ENCODE measurements at places on chromosomes 16 and 17.

DNA sequence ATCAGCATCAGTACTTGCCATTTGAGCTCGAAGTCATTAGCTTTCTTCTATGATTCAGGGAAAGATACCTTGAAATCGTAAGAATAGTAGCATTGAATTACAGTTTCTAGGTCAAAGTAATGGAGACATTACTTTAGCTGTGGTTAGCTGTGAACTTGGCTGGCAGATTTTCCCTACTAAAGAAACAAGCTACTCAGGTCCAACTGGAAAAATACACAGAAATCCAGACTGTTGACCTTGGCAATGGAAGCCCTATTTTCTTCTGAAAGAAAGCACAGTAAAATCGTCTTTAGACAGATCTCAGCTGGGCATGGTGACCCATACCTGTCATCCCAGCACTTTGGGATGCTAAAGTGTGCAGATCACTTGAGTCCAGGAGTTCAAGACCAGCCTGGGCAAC is 13.4 kb upstream of the DNAJA2 start:
- DNase-seq, result no peak

DNA sequence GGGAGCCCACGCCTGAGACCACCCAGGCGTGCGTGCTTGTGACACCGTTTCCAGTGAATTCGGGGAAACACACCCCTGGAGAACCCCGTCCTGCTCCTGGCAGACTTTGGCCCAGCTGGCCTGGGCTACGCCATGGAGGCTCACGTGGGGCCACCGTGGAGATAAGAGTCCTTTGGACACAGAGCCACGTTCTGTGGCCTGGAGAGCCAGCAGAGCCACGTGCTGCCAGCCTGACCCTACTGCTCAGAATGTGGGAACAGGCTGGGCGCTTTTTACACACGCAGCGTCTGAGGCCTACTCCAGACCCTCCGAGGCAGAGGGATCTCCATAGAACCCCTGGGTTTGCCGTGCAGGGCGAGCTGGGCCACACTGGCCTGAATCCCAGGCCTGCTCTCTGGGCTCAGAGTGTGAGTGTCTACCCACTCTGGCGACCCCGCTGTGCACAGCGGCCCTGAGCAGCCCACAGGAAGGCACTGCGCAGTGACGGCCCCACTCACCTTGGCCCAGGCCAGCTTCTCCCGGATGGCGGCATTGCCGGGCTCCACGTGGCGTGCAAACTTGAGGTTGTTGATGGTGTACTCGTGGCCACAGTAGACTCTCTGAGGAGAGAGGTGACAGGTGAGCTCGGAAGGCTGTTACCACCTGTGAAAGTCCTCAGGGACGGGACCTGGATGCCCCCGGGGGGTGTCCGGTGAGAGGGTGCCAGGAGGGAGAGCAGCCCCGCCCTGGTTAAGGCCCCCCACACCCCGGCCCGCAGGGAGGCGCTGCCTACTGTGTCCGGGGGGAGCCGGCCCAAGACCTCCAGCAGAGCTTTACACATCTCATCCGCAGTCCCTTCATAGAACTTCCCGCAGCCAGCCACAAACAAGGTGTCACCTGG is 10.0 kb downstream of the HAGH start:
- no peak for DNase-seq

DNA sequence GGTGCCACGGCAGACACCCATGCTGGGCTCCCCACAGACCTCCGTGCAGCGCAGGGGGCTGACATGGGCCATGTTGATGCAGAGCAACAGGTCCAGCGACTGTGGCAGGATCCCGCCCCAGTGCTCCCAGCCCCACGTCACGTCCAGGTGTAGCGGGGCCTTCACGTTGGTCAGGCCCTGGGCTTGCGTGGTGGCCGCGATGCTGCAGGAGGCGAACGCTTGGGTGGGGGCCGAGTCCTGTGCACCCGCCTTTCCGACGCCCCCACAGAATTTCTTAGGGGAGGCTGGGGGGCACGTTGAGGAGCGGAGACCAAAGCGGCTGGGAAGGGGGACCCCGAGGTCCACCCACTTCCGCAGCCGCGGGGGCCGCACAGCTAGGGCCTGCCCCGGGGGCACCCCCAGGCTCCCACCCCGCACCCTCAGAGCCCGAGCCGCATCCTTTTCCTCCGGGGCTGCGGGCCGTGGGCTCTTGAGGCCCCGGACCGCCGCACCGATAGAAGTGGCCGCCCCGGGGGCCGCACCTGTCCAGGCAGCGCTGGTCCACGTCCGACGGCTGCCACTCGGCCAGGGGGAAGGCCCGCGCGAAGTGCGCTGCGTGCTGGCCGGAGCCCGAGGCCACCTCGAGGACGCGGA is 416 bp downstream of the METTL26 start:
- DNase-seq, result no peak

DNA sequence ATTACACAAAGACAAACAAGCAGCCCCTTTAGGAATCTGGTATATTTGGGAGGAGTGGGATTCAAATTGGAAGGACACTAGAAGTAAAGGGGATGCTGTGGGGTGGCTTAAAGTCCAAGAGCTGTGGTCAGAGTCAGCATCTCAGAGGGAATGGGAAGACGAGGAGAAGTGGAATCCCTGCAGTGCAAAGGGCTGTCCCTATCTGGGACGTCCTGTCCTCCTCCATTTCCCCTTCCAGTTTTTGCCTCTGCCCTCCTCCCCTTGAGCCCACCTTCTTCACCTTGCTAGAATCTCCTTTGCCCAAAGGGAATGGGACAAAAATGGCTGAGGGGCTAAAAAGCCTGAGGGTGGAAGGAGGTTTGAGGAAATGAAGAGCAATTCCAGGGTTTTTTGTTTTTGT is 4.2 kb upstream of the PLXDC1 start:
- no peak for DNase-seq

DNA sequence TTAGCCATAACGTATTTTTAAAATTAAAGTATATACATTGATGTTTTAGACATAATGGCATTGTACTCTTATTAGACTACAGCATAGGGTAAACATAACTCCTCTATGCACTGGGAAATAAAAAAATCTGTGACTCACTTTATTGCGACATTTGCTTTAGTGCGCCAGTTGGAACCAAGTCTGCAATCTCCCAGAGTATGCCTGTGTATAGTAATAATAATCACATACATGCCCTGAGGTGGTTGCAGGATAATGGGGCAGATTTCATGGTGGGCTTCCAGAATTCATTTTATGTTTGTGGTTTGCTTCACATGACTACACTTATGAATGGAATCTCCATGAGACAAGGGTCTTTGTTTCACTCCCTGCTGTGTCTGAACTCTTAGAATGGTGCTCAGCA is 66.9 kb upstream of the N4BP1 start:
- no peak for DNase-seq

DNA sequence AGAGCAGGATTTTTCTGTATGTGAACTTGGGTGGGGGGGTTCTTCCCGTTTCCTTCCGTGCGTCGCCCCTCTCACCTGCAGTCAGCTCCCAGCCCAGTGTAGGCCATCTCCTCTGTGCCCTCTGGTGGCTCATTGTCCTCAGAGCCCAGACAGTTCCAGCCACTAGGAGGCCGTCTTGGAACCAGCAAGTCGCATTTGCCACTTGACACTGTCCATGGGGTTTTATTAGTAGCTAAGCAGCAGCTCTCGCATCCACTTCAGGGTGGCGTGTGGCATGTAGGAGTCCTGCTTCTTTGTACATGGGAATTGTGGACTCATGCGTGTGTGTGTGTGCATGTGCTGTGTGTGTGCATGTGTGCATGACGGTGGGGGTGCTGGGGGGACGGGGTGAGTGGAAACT is 74.0 kb downstream of the SEC14L1 start:
- DNase-seq, result no peak

DNA sequence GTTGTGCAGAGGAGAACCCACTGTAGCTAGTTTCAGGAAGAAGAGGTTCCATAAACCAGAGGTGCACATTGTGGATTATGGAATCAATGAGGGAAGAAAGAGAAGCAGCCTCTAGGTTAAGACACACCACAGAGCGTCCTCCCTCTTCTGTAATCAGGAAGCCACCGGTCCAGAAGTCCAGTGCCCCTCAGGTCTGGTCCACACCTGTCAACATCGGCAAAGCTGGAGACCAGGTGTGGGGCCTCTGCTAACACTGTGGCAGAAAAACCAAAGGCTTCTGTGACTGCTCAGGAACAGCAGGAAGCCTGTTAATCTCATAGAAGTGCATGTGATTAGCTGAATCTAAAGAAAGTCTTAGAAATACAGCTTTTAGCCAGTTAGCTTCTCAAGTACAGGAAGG is 23.3 kb downstream of the LIMD2 start:
- no peak for DNase-seq

DNA sequence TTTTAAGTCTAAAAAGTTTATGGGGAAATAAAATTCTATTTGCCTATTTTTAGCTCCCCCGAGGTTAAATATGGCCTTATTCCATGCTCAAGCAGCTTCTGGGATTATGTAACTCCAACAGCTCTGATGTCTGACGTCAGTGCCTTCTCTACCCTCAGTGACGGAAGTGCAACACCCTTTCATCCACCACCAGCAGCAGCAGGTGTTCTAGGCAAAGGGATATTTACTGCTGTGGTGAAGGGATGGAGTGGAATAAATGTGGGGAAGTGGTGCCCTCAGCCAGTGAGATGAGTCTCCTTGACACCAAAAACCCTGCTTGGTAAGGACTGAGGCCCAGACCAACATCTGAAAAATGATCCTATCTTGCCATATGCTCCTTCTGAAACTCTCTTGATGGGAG is 247.4 kb downstream of the SHISA9 start:
- DNase-seq, result no peak

DNA sequence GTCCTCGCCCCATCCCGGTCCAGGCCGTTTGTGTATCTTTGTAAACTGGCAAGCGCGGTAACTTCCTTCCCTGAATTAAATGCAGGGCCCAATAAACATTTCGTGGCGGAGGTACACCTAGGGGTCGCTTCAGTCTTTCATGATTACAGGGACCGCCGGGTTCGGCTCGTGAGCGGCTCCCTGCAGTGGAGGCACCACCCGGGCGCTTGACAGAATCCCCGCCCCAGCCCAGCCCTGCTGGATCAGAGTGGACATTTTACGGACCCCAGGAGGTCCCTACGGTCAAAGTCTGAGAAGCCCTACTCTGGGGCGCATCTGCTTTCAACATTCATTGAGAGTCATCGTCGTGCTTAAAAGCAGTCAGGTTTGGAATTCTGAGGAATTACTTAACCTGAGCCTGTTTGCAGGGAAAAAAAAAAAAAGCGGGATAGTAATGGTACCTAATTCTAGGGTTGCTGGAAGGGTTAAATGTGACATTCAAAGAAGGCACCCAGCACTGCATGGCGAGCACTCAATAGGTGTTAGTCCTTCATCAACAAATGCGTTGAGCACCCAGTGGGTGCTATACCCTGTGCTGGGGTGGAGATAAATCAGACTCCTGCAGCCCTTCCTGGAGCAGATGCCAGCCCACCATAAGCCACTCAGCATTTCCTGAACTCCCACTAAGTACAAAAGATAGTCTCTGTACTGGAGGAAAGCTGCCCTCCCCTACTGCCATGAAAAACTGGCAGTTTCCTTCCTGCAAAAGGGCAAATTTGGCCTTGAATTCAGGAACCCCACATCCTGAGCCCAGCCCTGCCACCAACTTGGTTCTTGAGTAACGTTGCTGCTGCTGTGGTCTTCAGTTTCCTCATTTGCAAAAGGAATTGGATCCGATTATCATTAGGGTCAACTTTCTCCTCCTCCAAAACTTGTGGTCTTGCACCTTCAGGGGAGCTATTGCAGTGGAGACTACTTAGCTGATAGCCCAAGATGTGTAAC is 658 bp upstream of the DUSP3 start:
- no peak for DNase-seq

DNA sequence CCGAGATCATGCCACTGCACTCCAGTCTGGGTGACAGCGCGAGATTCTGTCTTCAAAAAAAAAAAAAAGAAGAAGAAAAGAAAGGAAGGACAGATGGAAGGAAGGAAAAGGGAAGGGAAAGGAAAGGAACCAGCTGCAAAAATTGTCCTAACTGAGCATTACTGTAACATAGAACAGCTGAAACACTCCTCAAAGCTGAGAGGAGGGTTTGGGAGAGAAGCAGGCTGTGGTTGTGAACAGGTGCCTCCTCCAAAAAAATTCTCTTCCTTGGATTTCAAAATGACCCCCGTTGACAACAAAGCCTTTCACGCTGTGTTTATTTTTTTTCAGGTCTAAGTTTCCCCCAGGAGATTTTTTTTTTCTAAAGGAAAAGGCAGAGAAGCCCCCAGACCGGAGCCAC is 541.4 kb downstream of the WWOX start:
- DNase-seq, result no peak

- no peak for DNase-seq
Observed at GRCh38 chr16:26453215-26453614, 613.5 kb upstream of the C16orf82 start.

GRCh38 chr16:970766-971581 is at the start of gene LMF1:
TSS of gene LMF1 (minus strand) at chr16:970984. CDS start at chr16:970980, 4 bp downstream.
- DNase-seq, result peak; percentile 98

DNA sequence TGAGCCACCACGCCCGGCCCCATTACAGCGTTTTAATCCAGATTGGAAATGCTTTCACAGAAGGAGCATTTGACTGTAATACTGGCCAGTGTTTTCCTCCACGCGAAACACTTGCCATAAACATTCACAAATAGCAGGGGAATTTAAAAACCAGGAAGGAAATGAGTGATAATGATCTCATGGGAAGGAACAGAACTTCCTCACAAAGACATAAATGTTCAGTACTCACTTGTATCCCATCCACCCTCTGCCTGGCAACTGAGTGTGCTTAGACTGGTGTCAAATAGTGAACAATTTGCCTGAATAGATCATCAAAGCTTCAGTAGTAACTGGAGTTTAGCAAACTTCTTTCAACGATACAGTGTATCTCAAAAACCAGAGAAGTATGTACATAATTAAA is 54.1 kb downstream of the PSMD12 start:
- DNase-seq, result no peak

- DNase-seq, result no peak
Observed at GRCh38 chr17:78398390-78398789, 19.9 kb downstream of the PGS1 start.

- no peak for DNase-seq
Observed at GRCh38 chr17:5203178-5203907, 11.7 kb upstream of the ZNF594 start.

DNA sequence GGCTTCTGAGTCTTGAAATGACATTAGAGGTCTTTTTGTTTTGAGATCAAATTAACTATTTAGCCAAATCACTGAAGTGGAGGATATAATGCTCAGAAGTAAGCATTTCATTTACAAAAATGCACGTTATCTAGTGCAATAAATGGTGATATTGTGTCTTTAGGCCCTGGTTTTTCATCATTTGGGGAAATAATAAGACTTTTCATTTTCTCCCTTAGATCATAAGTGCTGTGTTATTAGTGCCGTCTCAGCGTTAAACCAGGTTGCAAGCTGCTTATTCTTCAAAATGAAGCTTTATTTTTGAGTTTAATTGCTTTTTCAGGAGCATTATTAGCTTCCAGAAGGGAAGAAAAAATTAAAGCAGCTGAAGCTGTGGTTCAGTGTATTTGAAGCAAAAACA is 1416.8 kb upstream of the GOT2 start:
- no peak for DNase-seq

DNA sequence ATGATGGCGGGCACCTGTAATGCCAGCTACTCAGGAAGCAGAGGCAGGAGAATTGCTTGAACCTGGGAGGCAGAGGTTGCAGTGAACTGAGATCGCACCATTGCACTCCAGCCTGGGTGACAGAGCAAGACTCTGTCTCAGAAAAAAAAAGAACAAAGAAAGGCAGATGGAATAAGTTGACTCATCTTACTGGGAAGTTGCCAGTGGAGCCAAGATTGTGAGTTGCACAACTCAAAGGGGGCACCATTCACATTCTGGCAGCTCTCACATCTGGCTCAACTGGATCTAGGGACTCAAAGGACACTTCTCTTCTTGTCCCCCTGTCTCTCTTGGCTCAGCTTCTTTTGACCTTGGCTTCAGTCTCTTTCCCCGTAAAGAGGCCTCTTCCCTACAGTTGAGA is 53.7 kb upstream of the ETV4 start:
- no peak for DNase-seq

Data from activated CD8-positive, alpha-beta memory T cell treated with anti-CD3 and anti-CD28 coated beads for 1 hour (primary cell).